CD4-positive, alpha-beta T cell treated with Interleukin-1 beta for 1 hour (primary cell): ENCODE measurements at places on chromosomes 16 and 17.

GRCh38 chr17:917941-918740 is 61.4 kb downstream of the NXN start:
- DNase-seq = no peak

GRCh38 chr17:57935833-57936807 is 19.1 kb downstream of the CUEDC1 start:
- DNase-seq = no peak

DNA sequence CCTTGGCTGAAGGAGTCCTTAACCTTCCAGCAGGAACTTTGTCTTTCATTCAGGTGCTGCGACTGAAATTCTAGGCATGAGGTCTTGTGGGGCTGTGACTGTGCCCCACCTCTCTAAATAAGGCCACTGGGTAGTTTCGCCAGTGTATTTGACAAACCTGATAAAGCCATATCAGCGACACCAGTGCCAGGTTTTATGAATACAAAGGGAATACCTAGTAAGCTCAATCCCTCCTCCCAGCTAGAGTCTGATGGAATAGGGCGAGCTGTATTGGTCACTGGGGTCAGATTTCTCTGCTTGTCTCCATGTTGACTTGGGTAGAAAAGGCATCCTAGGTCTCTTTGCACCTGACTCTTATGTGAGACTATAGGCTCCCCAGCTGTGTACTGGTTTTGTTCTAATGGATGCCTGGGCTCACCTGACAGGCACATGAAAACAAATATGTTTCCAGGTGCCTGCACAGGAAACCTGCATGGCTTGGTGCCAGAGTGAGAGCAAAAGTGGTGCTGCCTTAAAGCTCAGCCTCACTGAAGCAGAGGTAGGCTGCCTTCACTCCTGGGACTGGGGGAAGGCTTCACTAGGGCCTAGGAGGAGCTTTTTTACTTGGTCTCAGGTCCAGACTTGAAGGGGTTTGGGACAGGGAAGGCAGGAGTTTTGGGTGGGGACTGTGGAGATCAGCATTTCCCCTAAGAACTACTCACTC is 8.3 kb downstream of the SLC7A6 start:
- DNase-seq = peak; percentile 61

DNA sequence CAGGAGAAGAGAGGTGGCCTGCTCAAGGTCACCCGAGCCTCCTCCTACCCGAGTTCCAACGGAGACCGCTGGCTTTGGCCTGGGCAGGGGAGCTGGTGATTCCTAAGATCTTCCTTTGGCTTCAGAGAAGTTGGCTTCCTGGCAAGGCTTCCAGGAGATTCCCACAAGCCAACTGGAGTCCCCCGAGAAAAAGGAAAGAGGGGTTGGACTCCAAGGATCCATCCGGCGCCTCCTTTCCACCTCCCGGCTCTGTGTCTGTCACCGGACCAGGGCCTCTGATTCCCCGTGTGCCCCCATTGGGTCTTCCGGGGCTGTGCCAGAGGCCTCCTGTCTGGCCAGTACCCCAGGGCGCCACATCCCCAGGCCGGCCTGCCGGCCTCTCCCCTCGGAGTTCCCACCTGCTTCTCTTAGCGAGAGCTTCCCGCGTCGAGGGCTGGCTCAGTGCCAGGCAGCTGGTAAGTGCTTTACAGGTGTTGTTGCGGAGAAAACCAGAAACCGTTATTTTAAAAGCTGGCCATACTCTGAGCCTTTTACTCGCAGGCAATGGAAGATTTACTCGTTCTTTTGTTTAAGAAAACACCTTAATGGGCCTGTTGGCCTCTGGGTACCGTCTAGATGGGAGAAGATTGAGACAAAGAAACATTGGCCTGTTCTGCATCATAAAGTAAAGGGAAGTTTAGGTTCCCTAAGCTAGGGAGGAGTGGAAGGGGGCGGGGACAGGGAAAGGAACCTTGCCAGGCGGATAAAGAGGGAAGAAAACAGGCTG is 258.4 kb upstream of the SDK2 start:
- DNase-seq = no peak

DNA sequence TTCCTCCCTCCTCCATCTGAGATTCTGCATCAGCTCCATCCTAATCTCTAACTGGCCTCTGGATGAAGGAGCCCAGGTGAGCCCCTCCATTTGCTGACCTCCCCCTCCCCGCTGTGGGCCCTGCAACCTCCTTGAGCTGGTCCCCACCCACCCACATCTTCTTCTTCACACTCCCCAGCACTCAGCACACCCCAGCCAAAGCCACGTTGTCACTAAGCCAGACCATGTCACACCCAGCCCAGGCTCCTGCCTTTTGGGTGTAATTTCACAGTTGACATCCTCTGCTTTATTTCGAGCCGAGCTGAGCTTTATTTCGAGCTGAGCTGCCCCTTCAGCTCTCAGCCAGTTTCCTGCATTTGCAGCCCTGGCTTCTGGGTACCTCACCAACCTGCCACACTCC is 282.7 kb upstream of the TNRC6C start:
- no peak for DNase-seq

DNA sequence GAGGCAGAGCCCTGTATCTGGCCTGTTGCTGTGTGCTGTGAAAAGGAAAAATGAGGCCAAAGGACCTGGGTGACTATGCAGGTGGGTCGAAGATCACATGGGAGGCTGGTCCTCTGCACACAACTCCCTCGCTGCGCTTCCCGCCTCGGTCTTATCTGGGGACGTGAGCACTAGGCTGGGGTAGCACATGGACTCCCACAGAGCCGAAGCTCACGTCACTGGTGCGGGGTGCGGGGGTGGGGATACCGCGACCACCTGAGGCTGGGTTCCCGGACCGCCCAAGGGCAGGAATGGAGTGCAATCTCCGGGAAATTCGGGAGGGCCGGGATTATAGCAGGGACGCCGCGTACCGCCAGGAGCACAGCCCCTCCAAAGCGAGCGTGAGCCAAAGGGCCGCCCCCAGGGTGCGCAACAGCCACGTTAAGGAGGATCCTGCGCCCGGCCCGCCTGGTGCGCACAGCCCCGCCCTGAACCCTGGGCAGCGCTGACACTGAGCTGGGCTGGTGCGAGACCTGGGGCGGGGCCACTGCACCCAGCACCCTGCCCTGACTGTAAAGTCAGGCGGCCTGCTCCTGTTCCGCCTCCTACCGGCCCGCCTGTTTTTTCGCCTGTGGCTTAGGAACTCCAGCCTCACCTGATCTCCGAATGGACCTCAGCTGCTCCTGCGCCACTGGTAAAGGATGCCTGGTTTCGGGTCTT is 4.8 kb downstream of the MT1A start:
- peak; percentile 78 for DNase-seq

DNA sequence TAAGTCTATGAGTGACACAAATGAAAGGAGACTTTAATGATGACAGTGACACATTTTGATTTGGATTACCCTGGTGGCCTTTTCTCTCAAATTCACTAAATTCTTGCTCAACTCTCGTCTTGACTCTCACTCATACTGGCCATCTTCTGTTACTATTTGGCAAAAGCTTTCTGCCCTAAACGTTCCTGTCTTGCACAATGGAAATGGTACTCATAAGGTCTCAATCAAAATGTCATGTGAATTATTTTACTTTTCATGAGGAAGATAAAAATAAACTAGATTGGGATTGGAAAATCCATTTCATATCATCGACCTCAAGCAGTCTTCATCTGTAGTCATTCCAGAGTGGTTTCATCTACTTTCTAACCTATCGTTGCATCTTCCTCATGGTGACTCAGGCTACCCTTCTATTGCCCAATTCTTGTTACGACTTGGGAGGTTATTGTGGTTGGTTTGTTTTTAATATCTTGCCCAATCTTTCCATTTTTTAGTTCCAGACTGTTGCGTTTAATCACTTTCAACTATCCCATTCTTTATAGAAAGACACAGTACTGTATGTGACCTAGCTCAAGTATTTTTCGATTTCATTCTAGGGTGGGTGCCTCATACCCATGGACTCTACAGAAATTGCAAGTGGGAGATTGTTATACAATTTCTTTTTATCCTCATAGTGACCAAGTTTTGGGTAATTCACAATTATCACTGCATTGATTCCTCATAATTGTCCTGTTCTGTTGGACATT is 317.2 kb upstream of the KCNJ16 start:
- no peak for DNase-seq
